Brain microvascular endothelial cell (primary cell): ENCODE measurements at places on chromosomes 7 and 10.

- DNase-seq, result peak; percentile 17
These were observed 663 bp downstream of the HERPUD2 start for GRCh38 chr7:35694161-35694783.

DNA sequence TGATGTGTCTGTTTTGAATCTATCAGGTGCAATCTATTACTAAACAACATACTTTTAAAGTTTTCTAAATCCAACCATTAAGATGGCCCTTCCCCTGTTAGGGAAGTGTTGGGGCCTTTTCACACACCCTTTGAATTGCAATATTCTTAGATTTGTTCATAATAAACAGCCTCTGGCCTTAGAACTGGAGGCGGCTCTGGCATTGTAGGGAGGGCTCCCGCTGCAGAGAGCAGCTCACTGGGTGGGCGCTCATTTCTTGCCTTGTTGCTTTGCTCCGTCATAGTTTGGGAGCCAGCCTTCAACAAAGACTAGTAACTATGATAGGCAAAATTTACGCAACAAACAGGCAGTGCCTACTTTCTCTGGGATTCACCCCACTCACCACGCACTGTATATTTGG, 4.2 kb upstream of the HOXA10 start:
- no peak for DNase-seq

DNA sequence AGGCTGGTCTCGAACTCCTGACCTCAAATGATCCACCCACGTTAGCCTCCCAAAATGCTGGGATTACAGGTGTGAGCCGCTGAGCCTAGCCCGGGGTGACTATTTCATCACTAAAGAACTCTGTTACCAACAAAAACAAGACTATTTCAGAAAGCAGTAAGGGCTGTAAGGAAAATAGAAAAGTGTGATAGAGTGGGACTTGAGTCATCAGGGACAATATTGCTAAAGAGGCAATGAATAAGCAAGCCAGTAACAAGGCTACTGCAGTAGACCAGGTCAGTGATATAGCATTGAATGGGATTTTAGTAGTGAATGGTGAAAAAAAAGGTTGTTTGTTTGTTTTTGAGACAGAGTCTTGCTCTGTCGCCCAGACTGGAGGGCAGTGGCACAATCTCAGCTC, 51.7 kb downstream of the SVOPL start:
- no peak for DNase-seq

DNA sequence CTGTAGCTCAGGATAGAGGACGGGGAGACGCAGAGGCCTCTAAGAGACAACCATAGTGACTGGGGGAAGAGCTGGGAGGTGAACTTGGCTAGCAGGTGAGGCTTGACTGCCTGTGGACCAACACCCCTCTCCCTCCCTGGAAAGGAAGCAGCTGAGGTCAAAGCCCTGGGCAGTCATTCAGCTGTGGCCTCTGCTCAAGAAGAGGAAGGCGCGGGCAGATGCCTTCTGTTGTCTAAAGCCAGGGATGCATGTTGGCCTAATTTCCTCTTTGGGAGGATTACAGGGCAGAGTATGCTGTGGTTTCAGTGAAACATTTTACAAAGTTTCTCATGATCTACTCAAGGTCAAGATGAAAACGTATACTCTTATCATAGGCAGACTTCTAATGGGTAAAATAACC, 327.1 kb downstream of the PRPF18 start:
- DNase-seq, result no peak

DNA sequence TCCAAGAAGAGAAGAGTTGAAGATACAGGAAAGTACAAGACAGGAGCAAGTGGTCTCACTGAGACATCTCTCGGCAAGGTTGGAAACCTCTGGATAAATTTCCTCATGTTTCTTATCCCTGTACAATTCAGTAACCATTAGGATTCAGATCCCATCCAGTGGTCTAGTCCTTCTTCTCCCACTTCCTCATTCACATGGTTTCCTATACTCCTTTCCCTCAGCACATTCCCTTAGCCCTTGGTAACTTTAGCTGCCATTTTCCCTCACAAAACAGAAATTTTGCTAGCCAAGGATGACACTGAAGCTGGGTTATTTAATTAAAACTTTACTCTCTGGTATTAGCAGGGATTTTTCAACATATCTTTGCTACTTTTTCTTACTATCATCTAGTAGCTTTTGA, 82.6 kb downstream of the CPED1 start:
- no peak for DNase-seq

DNA sequence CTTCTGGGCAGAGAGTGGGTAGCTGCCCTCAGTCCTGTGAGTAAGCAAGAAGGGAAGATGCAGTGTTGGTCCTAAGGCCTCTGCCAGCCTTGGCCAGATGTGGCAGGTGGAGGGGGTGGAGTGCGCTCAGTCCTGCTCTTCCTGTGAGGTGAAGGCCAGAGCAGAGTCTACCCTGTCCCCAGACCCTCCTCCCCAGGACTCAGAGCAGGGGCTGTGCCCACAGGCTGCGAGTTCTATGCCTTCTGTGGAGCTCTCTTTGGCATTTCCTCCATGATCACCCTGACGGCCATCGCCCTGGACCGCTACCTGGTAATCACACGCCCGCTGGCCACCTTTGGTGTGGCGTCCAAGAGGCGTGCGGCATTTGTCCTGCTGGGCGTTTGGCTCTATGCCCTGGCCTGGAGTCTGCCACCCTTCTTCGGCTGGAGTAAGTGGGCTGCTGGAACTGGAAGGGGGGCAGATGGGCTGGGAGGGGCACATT, 4.0 kb downstream of the OPN4 start:
- DNase-seq, result no peak

GRCh38 chr7:118233799-118234198, 9.3 kb downstream of the ANKRD7 start:
- DNase-seq, result no peak

DNA sequence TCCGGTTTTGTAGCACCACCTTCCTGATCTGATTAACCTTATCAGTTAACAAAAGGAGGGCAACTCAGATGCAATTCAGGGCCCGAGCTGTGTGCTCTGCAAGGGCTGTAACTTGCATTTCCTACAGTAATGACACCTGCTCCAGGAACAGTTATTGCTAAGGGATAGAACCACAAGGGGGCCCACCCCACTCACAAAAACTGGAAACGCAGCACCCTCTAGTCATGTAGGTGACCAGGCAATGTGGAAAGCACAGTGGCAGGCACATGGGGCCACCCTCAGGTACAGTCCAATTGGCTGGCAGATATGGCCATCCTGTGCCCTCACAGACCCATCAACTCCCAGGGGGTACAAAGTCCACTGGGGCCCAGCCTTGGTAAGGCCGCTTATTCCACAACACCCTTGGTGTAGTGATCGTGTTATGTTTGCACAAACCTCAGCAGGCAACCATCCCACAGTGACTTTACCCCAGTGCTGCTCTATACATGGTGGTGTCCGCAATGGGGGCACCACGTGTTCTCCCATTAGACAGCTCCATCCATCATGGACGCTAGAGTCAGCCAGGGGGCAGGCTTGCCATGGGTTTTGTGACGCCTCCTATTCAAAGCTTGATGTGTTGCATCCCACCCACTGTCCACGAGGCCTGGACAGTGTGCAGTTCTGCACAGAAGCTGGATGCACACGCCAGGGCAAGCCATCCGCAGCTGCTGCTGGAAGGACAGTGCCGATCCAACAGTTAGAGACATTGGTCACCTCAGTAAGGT, 9.4 kb downstream of the RNF133 start:
- no peak for DNase-seq
